Skin of body (tissue), 3 donors: ENCODE measurements at places on chromosomes 7 and 10. TPM values are rescaled to one million over a fixed set of nuclear protein-coding genes. Genes with fewer than 3 reads are reported as not detected.

- no peak for DNase-seq
Measured at GRCh38 chr10:73439605-73440312, 6.4 kb upstream of the MSS51 start.

GRCh38 chr10:124943301-124944092 is 1.6 kb downstream of the ZRANB1 start:
- DNase-seq = peak; percentile 64

DNA sequence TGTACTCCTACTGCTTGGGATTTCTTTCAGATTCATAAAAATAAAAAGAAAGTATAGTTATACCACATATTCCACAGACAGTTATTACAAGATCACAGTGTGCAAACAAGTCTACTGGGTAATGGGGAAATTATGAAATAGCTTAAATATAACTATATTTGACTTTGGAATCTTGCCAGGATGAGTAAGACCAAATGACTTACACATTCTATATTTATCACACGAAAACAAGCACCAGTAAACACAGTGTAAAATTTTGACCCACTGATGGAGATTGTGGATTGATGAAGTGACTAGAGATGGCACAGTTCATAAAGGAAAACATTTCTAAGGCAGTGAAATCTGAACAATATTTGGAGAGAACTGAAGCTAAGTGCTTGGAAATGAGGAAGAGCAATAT is 339.7 kb downstream of the THSD7A start:
- no peak for DNase-seq

DNA sequence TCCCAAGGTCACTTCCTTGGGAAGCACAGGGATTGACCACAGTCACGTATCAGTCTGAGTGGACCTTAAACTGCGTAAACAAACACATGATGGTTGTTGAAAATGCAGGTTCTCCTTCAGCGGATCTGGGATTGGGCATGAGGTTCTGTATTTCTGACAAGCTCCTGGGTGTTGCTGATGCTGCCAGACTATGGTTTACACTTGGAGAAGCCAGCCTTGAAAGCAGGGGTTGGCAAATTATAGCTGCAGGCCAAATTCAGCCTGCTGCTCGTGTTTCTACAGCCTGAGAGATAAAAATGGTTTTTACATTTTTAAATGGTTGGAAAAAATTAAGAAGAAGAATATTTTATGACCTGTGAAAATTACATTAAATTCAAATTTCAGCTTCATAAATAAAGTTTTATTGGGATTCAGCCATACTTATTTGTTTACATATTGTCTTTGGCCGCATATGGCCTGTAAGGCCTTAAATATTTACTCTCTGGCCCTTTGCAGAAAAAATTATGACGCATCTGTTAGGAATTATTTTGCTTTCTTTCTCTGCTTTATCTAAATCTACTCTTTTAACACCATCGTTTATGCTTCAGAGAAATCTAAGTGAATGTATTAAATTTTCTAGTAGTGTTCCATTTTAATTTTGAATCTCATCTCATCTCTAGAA is 109.6 kb downstream of the SH2D4B start:
- no peak for DNase-seq

- DNase-seq = no peak
Measured at GRCh38 chr7:43824963-43825362, 44.4 kb downstream of the MRPS24 start.

GRCh38 chr7:145050415-145050814 is 214.6 kb upstream of the TPK1 start:
- no peak for DNase-seq

DNA sequence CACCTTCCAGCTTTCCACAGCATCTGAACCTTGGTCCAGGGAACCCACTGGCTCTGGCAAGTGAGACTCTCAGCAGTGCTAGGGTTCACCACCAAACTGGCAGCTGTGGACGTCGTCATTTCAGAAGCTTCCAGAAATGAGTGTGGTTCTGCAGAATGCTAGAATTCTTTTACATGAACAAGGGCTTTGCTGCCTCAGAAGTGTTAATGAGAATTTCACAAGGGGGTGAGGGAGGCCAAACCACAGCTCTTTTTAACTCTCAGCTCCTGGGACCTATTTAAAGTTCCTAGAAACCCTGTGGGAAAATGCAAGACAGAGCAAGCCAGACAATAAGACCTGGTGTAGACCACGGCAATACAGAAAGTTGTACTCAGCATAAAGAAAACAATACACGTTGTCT is 129.3 kb upstream of the BET1 start:
- no peak for DNase-seq

DNA sequence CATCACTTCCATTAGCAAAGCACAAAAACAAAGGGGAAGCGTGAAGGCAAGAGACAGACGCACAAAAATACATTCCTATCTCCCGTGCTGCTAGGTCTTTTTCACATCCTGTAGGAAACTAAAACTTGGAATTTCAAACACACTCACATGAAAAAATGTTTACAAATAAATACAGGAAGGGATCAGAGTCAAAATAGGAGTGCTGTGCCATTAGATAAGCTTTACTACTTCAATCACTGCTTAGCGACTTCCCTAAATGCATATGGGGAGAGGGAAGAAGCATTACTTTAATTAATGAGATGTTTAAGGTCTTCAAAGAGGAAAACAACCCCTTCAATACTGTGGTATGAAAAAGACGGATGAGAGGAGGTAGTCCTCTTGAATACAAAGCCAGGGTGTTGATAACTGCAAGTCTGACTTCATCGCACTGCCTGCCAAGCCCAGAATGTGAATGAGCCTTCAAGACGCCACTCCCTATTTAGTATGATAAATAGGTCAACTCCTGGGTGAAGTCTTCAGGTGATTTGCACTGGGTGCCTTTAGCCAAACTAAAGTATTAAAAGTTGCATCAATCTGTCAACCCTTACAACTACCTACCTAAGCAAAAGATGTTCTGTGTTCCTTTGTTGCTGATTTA is 13.9 kb downstream of the PARD3 start:
- DNase-seq = no peak

DNA sequence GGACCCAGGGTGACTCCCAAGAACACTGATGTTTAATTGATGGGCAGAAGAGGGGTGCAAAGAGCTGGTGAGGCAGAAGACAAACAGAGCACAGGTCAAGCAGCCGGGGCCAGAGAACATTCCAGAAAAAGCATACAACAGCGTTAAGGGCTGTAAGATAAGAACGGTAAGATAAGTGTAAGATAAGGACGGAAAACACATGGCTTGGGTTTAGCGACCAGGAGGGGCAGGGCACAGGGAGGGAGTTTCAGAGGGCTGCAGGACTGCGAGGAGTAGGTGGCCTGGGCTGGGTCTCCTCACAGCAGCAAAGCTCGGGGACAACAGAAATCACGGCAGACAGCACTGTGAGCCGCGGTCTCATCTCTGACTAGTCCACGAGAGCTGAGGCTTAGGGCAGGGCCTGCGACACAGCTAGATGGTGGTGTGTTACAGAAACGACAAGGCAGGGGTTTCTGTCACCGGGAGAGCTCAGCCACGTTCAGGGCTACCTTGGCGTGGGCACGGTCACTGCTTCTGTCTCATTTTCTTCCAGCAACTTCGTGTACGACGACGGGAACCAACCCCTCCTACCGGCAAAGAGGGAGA is 24.6 kb downstream of the BRI3 start:
- no peak for DNase-seq

- peak; percentile 81 for DNase-seq
Measured at GRCh38 chr10:87860156-87860795, 3.1 kb downstream of the KLLN start.

DNA sequence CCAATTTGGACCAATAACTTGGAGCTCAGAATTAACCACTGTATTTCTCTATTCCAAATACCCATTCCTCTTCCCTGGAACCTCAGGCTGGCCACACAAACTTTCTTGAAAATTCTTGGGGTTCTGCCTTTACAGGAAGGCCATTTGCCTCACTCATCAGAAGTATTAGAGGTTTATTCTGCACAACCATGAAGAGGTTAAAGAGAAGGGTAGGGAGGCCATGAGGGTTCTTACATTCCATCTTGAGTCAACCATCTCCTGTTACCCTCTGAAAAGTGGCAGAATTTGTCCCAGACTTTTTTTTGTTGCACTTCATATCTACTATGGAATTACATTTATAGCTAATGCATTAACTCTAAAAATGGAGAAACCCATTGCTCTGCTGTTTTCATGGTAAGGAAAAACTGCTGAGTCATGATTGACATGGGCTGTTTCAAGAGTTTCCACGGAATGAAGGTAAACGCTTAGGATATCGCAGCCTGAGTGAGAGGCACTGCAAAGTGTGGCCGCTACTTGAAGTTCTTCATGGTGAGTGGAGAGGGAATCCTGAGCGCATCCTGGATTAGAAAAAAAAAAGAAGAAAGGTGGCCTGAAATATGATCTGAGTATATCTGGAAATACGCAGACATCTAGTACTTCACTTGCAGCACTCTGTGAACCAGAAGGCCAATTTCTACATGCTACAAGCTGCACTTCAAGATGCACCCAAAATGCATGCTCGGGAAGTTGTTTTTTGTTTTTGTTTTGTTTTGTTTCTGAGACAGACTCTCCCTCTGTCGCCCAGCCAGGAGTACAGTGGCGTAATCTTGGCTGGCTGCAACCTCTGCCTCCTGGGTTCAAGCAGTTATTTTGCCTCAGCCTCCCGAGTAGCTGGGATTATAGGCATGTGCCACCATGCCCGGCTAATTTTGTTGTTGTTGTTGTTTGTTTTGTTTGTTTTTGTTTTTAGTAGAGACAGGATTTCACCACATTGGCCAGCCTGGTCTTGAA is 83.7 kb downstream of the KIAA1217 start:
- DNase-seq = no peak

DNA sequence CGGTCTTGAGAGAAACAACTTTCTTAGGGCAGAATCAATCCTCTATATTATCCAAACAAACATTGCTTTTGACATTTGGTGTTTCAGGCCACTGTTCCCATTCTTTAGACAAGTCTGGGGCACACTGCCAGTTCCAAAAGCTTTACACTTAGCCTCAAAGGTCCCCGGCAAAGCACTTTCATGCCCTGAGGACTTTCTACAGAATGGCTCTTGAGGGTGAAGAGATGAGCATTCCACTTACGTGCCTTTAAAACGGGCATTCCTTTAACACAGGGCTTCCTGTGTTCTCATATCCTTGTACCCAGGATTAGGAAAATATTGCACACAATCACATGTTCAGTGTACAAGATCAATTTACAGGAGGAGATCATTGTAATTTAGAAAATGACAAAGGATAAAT is 13.1 kb upstream of the TMEM213 start:
- no peak for DNase-seq

Gene PODXL
- total RNA-seq = 11.4 TPM

Gene CACNA2D1
- total RNA-seq = 54.4 TPM

Gene ASB10
- total RNA-seq = 0.69 TPM

Gene ZNF248
- 17.9 TPM for total RNA-seq
